SHP77 (cell line): ENCODE measurements at places on chromosomes 3 and 15.

- DNase-seq = no peak
Observed at GRCh38 chr15:70580286-70580685, 183.1 kb downstream of the UACA start.

DNA sequence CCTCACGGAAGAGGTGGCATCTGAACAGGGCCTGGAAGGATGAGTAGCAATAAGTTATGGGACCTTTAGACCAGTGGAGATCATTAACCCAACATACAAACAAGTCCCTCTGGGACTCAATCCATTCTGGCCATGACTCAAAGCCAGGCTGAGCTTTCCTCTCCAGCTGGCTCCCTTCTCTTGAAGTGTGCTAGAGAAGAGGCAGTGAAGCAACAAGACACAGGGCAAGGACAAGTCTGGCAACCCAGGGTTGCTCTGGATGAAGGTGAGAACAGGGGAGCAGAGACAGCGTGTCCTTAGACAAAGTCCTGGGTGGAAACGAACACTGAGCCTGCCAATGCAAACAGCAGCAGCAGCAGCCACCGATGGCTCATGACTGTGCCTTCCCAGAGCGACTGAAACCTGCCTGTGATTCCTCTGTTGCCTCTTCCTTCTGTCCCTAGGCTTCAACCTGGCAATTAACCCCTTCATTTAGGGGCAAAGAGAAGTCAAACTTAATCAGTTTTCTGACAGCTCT lies 86.8 kb downstream of the BDH1 start:
- DNase-seq = no peak

- DNase-seq = no peak
Observed at GRCh38 chr3:12818773-12819172, 22.3 kb downstream of the CAND2 start.

DNA sequence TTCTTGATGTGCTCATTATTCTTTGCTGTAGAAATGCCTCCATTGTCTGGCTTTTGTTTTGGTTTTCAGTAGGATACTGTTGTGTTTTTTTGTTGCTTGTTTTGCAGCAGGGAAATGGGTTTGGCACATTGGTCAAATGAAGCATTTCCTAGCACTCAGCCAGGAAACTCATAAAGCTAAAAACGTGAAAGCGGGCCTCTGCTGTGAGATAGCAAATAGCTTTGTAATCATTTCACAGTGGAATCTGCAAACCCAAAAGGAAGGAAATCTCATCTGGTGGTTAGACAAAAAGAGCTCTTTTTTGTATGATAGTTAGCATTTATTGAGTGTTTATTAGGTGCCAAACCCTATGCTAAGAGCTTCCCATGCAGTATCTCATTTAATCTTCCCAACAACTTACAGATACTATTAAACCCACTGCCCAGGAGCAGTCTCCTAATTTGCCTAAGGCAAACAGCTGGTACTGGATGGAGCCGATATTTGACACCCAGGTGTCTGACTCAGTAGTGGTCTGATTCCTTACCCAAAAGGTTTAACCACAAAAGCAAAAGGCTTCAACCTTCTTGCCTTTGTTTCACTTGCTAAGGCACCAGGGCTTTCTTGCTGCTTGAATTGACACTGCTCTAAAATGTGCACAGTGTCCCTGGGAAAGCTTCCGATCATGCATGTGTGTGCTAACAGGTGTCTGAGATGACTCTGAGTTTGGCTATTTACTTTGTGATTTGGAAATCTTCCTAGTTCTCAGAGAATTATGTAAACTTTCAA lies 527.9 kb upstream of the MDFIC2 start:
- no peak for DNase-seq

GRCh38 chr3:185272033-185272432 lies 18.2 kb upstream of the EHHADH start:
- no peak for DNase-seq
